ENCODE measurements at places on chromosomes 5 and 9.

DNA sequence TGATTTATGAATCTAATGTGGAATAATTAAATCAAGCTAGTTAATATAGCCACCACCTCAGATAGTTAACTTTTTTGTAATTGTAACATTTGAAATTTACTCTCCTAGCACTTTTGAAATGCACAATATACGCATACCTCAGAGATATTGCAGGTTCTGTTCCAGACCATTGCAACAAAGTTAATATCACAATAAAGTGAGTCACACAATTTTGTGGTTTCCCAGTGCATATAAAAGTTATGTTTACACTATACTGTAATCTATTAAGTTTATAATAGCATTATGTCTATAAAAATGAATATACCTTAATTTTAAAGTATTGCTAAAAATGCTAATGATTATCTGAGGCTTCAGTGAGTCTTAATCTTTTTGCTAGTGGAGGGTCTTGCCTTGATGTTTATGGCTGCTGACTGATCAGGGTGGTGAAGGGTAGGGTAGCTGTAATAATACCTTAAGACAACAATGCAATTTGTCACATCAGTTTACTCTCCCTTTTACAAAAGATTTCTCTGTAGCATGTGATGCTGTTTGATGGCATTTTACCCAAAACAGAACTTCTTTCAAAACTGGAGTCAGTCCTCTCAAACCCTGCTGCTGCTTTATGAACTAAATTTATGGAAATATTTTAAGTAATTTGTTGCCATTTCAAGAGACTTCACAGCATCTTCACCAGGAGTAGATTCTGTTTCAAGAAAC lies 235.1 kb upstream of the ADAMTSL1 start:
- DNase-seq = no peak

- no peak for DNase-seq
These were observed 56.6 kb downstream of the GNAQ start for GRCh38 chr9:77975036-77975435.

GRCh38 chr9:78314953-78315870 lies 18.3 kb downstream of the PSAT1 start:
- DNase-seq = no peak

GRCh38 chr5:149421372-149421685 lies 42.2 kb upstream of the IL17B start:
- no peak for DNase-seq

DNA sequence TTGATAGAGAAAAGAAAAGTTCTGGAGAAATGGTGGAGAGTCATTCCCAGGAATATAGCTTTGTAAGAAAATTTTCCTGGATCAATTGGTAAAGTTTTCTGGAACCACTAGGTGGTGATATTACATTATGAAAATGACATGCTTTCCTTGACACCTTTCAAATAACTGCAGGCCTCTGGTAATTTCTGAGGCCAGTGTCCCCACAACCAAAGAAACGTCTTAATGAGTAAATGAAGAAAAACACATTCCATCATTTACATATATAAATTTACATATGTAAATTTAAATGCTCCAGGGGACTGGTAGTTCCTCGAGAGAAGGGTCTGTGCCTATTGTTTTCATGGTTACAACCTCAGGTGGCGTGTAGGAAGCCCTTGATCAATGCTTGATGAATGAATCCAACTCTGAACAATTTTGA lies 17.2 kb upstream of the RGS3 start:
- peak; percentile 40 for DNase-seq

DNA sequence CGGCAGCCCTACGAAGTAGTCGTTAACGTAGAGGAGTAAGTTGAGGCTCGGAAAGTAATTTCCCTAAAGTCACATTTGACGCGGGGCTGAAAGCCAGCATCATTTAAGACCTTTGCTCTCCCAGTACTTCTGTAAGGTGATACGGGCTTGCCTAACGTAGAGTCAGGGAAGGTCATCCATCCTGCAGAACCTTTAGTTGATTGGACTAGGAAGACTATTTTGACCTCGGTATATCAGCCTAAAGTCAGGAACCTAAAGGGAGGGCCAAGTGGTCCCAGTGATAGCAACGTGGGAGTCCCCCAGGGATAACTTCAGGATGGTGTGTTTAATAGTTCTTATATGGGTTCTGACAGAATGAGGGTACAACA lies 657 bp downstream of the NUP214 start:
- no peak for DNase-seq

- no peak for DNase-seq
These were observed 28.7 kb downstream of the CAST start for GRCh38 chr5:96690861-96691260.

- no peak for DNase-seq
These were observed 580 bp upstream of the PRRX2 start for GRCh38 chr9:129664746-129665388.

DNA sequence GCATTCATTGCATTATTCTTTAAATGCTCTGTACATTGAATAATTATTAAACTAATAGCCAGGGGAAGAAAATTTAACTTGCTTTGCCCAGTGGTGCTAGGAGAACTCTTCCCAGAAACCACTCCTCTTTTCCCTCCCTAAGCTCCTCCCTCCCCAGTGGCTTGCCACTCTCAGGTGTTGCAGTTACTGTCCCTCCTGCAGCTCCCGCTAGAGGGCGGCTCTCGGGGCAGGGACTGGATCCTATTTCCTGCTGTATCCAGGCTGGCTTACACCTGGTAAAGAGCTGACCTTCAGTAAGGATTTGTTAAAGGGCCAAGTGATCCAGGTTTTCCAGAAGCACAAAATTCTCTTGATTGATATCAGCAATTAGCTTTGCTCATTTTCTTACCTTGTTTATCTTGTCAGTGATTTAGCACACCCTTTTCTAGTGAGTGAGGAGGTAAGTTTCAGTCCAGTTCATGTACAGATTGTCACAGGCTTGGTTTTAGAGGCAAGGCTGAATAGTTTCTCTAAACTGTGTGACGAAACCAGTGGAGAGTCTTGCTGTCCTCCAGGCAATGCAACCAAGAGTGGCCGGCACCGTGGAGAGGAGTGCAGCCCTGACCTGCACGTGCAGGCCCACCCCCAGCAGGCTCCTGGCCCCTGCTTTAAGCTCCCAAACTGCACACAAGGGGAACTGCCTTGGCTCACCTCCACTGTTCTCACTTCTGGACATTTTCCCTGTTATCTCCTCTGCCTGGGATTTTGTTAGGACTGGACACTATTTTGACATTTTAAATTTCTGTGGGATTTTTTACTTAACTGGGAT lies 423.8 kb downstream of the SPOCK1 start:
- DNase-seq = peak; percentile 32

- no peak for DNase-seq
These were observed 103.5 kb downstream of the GCNT1 start for GRCh38 chr9:76562511-76562911.

DNA sequence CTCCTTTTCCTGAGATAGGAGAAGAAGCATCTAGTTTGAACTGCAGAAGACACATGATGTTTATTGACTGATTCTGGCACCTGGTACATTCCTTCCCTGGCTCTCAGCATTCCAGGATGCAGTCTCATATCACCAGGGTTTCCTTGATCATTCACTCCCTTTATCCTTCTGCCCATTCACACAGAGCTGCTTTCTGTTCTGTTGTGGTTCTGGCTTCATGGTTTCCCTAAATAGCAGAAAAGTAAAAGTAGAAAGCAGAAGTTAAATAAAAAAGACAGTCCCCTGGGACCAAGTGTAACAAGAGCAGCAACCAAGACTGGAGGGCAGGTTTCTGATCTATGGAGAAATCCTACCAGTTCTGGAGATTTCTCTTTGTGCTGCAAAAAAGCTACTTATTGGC lies 3.2 kb downstream of the IFNA8 start:
- no peak for DNase-seq

GRCh38 chr5:43225649-43226245 lies 33.7 kb downstream of the NIM1K start:
- no peak for DNase-seq

DNA sequence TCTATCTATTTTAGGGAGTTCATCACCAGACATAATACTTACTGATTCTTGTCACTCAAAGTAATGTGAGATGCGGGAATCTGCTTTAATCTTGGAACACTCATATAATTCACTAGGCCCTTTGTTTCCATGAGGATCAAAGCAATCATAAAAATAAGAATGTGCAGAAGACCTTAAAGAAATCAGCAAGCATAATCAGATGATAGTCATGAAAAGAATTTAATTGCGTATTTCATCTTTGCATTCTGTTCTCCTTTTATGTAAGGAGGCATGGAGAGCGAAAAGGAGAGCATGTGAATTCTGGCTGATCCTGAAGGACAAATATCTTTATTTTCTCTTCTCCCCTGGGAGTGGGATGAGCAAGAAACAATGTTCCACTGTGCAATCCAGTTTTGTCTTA lies 128.0 kb downstream of the RAB3C start:
- DNase-seq = no peak

DNA sequence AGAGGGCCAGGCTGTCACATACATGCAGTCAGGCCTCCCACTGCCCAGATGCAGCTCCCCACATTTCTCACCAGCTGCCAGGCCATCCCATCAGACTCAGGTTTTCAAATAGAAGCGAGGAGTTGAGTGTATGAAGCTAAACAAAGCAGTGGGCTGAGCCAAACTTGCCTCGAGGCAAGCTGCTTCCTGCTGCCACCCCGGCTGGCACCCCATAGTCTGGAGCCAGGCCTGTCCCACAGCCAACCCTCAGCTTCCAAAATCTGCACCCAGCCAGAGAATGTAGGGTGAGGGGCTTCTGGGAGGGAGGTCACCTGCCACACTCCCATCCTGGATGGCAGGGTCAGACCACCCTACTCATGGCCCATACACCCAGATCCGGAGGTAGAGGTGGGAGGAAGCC lies 22.3 kb upstream of the ALDH1B1 start:
- DNase-seq = peak; percentile 50

GRCh38 chr9:129174724-129175514 lies 3.1 kb downstream of the IER5L start:
- peak; percentile 43 for DNase-seq

DNA sequence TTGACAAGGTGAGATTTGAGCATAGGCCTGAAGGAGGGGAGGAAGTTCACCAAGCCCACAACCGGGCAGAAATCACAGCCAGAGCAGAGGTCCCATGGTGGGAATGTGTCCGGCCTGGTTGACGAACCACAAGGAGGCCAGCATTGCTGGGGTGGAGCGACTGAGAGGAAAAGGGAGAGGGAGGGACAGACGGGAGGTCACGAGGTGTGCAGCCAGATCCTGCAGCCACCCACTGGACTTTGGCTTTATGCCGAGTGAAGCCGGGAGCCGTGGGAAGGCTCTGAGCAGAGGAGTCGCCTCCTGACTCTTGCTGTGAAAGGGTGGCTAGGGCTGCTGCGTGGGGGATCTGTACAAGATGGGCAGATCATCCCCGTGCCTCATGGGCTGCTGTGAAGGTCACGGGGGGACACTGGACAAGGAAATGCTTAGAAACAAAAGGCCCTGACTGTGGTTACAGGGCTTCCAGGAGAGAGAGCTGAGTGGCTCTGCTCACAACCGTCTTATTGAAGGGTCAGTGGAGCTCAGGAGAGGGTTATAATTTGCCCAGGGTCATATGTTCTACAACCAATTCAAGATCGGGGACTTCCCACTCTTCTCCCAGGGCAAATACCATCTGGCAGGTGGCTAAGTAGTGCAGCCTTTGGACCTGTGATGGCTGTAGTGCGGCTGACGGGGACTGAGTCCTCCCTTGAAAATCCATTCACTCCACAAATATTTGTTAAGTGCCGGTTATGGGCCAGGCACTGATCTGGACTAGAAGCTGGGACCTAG lies 15.6 kb upstream of the CD74 start:
- DNase-seq = no peak

DNA sequence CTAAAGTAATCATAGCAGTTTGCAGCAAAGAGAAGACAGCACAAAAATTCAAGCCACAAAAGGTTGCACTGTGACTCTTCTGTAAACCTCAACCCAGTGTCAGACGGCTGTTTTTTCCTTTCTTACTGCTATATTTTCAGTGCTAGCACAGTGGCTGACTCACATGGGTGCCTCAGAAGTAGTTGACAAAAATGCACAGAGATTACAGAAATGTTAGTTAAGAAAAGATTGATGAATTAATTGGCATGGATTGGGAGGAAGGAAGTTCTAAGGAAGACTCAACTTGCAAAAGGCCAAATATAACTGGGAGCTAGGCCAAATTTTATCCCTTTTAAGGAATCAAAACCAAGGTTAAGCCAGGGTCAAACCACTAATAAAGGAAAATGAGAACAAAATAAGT lies 43.7 kb upstream of the ITGA1 start:
- no peak for DNase-seq

DNA sequence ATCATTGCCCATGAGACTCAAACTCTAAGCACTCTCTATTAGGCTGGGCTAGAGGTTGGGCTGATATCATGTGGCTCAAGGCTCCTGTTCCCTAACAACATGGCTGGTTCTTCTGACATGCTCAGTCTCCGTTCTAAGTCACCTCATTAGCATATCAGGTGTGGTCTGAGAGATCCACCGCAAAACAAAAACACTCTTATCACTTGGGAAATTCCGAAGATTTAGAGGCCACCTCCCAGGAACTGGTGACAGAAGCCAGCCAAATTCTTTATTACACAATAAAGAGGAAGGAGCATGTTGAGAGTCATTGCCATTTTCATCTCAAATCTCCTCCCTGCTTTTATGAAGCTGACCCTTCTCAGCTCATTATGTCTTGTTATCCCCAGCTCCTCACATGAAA lies 107.6 kb downstream of the MSX2 start:
- DNase-seq = no peak

DNA sequence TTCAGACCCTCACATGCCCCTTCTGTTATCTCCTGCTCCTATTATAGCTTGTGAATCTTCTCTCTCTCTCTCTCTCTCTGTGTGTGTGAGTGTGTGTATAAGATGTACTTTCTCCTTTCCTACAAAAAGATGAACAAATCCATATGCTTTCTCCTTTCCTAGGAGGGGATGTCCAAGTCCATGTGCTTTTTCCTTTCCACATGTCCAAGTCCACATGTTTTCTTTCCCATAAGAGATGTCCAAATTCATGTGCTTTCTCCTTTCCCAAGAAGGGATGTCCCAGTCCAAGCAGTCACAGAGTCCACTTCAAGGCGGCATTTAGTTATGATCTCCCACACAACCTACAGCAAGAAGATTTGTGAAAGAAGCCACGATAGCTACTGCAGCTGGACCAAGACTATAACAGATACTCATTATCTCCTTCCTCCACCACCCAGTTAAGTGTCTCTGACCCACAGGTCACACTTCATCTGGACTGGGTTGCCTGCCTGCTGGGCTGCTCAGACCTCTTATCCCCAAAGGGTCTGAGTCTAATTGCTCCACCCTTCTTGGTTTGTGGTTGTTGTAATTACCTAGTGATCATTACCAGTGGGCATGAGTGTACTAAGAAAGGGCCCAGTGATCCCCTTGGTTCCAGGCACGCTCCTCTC lies 18.4 kb upstream of the FOXI1 start:
- no peak for DNase-seq

- DNase-seq = no peak
These were observed 12.8 kb upstream of the GPX3 start for GRCh38 chr5:151007430-151008209.

GRCh38 chr5:147887026-147887627 lies 8.6 kb downstream of the SCGB3A2 start:
- peak; percentile 55 for DNase-seq

DNA sequence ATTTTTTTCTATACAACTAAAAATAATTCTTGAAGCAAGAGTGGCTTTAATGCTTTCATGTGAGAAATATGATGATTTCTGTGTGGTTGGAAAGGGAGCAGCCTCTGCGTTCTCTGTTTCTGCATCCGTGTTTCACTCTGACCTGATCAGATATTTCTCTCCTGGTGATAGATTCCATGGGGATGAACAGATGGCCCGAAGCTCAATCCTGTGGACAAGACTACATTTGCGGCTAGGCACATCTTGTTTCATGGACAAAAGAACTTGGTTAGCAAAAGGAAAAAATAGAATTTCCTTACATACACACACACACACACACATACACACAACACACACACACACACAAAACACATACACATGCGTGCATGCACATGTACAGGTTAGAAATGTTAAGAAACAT lies 218.2 kb upstream of the ADAMTS16 start:
- DNase-seq = no peak
